NCI-H2029 treated with DMSO at 0.1 percent for 48 hours (cell line): ENCODE measurements at places on chromosomes 5 and 9.

DNA sequence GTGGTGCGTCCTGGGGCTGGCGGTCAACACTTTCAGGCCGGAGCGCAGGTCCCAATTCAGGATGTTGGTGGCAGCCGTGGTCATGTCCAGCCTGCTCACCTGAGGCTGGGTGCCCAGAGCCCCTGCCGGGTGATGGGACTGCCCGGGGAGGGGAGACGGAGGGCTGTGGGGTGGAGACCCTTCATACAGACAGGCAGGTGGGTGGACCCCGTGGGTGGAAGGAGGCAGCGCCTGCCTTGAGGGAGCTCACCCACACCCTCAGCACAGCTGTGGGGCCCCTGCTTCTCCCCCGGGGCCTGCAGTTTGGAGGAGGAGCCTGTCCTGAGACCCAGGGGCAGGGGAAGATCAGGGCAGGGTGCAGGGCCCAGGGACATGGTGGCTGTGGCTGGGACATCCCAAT lies 6.9 kb upstream of the PTGDS start:
- DNase-seq: no peak

- no peak for DNase-seq
These were observed 344.8 kb downstream of the ZNF608 start for GRCh38 chr5:124401476-124402143.

GRCh38 chr5:101915554-101915953 lies 380.5 kb downstream of the SLCO4C1 start:
- no peak for DNase-seq

DNA sequence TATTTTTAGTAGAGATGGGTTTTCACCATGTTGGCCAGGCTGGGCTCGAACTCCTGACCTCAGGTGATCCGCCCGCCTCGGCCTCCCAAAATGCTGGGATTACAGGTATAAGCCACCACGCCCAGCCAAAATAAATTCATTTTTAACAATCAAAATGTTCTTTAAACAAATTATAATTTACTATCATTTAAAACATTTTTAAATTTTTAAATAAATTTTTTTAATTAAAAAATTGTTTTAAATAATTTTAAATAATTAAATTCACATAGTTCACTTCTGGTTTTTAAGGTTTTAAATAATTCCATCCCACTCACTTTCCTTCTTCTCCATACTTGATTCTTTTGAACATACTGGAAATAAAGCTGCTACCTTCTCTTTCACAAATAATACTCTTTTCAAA lies 15.0 kb upstream of the TTC33 start:
- no peak for DNase-seq

GRCh38 chr5:85732185-85732584 lies 885.6 kb upstream of the COX7C start:
- DNase-seq: no peak

- no peak for DNase-seq
These were observed 52.4 kb upstream of the JAK2 start for GRCh38 chr9:4932681-4933080.

DNA sequence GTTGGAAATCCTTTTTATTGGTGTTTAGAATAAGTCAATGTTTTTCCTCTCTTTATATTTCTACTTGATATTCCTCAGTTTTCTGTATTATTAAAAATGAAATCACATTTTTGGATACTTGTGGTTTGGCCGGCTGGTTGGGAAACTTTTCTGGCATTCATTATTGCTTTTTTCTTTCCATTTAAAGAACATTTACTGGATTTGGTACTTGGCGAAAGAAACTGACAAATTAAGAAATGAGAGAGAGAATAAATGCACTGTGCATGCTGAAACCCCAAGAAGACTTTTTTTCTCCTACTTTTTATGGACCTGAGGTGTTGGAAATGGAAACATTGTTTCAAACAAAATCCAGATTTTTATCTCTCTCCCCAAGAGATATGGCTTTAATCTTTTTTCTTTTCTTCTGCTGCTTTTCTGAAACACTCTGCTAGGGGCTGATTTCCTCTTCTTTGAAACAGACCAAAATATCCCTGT lies 128.4 kb downstream of the SNX18 start:
- no peak for DNase-seq

DNA sequence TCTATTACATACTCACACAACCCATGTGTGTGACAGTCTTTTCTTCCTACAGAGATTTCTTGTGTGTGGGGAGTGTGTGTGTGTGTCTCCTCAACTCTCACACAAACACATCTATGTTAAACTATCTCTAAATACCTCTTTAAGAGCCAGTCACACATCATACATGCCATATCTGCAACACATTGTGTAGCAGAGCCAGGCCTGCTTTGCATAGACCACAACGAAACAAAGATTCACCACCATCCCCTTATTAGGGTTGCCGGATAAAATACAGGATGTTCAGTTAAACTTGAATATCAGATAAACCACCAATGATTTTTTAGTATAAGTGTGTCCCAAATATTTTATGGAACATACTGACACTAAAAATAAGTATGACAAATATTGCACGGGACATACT lies 2.3 kb downstream of the FAM170A start:
- DNase-seq: no peak

GRCh38 chr5:96256795-96257470 lies 176.1 kb downstream of the PCSK1 start:
- no peak for DNase-seq

- DNase-seq: no peak
These were observed 8.9 kb downstream of the HAVCR1 start for GRCh38 chr5:157050050-157050449.

GRCh38 chr5:9054322-9054721 lies 491.6 kb downstream of the SEMA5A start:
- DNase-seq: no peak

DNA sequence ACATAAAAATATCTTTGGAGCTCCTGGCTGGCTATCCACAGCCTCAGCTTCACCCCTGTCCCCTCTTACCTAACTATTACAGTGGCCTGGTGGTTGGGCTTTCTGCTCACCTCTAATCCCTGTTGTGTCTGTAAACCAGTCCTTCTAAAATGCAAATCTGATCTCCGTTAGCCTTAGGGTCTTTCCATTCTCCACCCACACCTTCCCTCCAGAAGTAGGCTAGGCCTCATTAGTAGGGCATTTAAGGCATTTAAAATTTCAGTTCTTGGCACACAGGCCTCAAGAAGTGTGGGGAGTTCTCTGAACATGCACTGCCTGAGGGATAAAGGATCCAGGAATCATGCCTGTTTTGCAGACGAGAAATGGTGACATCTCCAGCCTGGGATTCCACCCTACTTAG lies 26.4 kb upstream of the STC2 start:
- no peak for DNase-seq

DNA sequence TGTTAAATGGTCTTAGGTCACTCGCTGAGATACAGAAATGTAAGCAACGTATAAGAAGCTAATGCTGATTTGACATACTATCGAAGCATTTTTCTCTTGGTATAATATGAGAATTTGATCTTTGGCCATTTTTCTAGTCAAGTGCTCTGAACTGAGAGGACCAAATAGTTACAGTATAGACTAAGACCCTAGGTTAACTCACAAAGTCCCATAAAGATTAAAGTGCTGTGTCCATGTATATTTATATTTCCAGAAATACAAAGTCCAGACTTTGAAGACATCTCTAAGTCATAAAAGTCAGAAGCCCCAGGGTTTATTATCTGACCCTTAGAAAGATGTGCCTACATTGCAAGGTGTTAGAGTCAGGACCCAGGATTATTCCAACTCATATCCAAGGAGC lies 752.4 kb upstream of the COX7C start:
- no peak for DNase-seq

- DNase-seq: no peak
These were observed 41.6 kb downstream of the CYSTM1 start for GRCh38 chr5:140216478-140217074.

DNA sequence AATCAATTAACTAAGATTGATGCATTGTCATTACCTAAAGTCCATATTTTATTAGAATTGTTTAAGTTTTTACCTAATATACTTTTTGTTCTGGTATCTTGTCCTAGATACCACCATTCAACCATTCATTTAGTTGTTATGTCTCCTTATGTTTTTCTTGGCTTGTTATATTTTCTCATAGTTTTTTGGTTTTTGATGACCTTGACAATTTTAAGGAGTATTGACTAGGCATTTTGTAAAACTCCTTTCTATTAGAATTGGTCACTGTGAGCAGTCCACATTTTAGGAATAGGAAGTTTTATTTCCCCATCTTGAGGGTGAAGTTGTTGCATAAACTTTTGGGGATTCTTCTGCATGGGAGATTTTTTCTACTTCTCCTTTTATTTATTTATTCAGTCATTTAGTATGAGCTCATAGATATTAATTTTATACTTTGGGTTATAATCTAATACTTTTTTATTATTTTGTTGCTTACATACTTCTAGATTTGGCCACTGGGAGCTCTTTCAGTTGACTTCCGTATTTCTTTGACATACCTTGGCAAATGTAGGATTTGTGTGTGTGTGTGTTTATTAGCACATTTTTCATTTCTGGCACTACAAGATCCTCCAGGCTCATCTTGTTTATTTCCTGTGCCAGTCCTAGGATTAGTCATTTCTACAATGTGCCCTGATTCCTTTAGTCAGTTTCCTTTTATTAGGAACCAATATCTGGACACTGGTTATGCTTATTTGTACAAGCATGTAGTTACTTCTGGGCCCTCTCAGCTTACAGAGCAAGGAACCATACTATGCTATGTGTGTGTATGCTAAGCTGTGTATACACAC lies 134.9 kb upstream of the CDKN2B start:
- no peak for DNase-seq

DNA sequence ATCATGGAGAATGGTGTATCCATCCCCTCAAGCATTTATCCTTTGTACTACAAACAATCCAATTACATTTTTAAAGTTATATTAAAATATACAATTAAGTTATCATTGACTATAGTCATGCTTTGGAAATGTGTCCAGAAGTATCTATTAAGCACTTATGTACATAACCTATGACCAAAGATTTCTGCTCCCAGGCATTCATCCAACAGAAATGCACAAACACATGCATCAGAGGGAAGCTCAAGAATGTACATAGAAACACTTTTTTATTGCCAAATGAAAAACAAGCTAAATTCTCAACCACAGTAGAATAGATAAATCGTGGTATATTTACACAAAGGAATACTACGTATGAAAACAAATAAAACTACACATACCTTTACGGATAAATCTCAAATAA lies 700.5 kb upstream of the ZNF608 start:
- no peak for DNase-seq

DNA sequence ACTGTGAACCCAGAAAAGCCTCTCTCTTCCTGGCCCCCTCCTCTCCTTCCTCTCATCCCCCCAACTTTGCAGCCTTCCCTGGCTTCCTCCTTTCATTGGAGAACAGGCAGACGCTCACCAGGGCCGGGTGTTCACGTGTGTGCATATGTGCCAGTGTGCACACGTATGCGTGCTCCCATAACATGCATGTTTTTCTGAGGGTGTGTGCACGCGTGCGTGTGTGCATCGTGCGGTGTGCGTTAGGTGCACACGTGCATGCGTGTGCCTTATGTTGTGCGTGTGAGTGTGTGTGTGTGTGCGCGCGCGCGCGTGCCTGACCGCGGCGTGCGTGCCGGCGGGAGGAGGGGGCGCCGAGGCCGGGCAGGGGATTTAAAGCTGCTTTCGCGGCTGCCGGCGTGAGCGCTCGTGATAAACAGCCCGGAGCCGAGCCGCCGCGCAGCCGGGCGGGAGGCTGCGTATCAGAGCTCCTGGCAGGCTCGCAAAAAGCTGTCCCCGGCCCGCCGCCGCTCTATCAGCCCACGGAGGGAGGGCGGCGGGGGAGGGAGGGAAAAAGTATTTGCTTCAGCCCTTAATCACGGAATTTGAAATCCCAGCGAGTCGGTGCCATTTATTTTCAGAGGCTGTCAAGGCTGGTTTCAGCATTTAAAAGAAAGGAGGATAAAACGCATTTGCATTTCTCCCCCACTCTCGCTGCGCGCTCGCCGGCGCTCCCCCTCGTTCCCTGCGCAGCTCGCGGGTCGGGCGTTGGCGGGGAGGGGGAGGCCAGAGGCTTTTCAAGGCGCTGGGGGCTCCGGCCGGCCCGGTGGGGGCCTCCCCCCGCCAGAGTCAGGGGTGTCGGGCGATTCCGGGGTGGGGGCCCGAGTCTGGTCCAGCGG lies 183.9 kb downstream of the C9orf50 start:
- DNase-seq: no peak

DNA sequence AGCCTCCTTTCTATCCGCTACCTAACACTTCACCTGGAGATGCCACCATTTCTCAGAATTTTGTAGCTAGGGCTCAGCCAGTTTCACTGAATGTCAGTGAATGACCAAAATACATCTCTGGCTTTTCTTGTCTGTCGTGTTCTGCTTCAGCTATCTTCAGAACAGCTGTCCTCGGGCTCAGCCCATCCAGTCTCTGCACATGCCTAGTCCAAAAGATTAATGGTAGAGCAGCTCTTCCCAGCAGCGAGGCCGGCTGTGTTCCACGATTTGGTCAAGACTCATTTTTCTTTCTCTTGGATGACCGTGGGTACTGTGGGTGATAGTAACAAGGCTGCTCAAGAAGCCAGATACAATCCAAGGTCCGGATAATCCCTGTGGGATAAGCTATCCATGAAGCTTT lies 342.8 kb downstream of the GABRG2 start:
- no peak for DNase-seq

GRCh38 chr9:99000476-99001395 lies 57.0 kb downstream of the COL15A1 start:
- peak; percentile 20 for DNase-seq

- DNase-seq: no peak
These were observed 1.3 kb downstream of the MED10 start for GRCh38 chr5:6376974-6377520.

- no peak for DNase-seq
These were observed 37.6 kb downstream of the MFAP3 start for GRCh38 chr5:154076240-154076922.

- DNase-seq: no peak
These were observed 52.2 kb downstream of the LURAP1L start for GRCh38 chr9:12826924-12827565.

DNA sequence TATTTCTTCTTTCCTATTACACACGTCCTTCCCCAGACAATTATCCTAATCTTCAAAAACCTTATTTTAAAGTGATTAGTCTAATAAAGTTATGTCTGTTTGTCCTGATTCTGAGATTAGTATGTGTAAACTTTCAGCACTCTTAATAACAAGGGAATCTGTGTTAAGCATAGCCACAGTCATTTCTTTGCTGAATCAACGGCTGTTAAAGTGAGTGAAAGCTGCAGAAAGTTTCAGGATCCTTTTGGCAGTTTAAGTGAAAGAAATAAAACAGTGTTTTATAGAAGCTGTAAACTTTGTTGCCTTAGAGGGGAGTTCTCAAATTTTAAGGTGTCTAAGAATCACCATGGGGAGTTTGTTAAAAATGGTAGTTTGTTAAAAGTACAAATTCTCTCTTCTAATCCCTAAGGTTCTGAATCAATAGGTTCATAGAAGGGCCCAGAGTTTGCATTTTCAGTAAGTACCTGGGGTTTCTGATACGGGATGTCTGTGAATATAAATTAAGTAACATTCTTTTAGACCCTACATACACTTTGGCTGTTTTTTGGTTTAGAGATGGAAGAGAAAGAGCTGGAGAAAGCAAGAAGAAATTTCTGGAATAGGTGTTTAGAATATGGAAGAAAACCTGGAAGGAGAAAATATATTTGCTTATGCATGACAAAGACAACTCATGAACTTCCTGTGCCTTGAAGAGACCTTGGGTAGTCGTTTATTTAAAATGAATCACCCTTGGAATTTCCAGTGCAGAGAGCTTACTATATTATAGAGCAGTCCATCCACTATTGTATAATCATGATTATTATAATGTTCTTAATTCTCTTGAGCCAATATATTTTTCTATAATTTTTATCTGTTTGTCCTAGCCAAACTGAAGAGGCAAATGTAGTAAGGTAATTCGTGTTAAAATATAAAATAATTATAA lies 45.7 kb downstream of the SCAMP1 start:
- DNase-seq: no peak

GRCh38 chr5:96943799-96944198 lies 7.9 kb downstream of the LNPEP start:
- DNase-seq: no peak
